Naive thymus-derived CD8-positive, alpha-beta T cell (primary cell): ENCODE measurements at places on chromosomes 3 and 15.

DNA sequence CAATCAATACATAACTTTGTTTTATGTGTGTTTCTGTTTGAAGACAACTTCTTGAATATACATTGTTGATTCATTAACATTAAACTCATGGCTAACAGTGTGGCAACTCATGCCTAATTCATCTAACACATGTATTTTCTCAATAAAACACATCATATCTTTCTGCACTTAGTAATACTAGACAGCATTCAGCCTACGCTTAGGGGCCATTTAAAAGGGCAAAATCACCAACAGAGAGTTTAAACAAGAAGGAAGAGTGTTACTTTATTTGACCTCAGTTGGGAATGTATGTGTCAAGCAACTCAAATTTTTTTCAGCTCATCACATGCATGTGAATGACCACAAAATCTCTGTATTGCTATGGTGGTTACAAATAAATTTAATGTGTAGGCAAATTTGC, 128.8 kb upstream of the AADACL2 start:
- DNase-seq, result no peak

GRCh38 chr15:67782691-67782991, 42.7 kb upstream of the SKOR1 start:
- DNase-seq, result no peak

DNA sequence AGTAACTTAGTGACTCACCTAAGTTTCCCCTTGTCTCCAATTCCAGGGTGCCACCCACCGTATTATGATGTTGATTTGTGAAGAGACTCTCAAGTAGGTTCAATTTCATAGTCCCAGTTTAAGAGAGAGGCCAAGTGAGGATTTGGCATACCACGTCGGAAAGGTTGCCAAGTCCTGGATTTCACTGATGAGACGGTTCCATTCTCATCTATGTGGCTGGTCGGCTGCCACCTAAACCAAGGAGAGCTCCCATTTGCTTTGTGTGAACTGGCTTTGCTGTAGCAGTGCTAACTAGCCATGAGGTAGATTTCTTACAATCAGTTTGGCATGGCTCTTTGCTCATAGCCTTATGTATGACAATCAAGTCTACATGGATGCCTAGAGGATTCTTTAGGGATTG, 653.6 kb downstream of the NLGN1 start:
- DNase-seq, result no peak

DNA sequence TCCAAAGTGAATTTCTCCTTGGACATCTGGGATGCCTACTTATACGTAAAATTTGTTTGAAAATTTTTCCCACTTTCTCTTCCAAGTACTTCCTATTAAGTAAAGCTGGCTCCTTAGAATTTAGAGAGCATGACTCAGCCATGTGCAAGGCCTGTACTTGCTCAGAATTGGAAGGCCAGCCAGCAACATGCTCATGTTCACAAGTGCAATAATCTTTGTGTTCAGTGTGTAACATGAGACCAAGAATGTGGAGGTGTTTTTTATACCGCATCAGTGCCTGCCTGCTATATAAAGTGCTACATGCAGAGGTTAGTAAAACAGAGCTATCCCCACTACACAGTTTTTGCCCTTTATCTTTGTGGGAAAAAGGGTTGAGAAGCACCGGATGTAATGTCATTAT, 151.9 kb upstream of the FEZF2 start:
- DNase-seq, result no peak

- peak; percentile 29 for DNase-seq
Measured at GRCh38 chr15:42084465-42085235, 9.7 kb downstream of the PLA2G4D start.

- DNase-seq, result no peak
Measured at GRCh38 chr15:77650265-77650664, 17.6 kb upstream of the LINGO1 start.

DNA sequence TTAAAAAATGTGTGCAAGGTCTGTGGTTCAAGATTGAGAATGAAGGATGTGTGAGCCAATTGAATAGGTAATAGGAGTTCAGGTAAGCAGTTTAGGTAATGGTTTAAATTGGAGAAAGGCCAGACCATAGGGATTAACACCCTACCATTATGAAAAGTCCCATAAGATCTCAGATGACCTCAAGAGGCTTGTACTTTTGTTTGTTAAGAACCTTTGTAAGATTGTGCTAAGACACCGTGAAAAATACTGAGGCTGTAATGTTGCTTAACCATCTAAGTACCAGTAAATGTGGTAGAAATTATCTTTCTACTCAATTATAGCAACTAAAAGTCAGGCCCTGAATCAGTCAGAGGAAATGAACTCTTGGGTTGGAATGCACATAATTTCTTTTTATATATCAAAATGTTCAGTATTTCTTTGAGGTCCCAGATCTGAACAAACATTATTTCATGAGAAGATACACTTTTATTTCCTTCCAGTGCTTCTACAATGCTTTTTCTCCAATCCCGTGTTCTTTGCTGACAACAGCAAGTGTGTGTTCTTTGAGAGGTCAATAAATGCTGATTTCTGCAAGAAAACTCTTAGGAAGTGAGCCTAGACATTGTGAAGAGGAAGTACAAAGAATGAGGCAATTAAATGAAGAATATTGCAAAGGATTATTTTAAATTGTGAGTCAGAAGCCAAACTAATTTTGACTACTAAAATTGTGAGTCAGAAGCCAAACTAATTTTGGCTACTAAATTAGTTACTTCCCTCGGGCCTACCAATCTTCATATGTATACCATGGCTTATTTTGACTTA, 66.4 kb downstream of the TCF12 start:
- no peak for DNase-seq

DNA sequence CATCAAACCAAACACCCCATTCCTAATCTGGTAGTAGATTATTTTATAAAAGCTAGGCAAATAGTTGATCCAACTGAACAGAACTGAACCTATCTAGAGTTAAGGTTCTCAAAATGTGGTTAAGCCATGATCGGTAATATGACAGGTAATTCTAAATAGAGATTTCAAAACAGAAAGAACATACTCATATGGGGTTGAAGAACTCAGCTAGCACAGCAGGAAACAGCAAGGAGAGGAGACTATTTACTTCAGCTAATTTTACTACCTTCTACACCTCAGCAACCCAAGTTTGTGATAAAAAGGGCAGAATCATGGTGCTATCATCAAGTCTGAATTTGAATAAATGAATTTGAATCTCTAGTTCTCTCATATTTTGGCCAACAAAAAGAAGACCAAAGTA, 11.8 kb downstream of the CD47 start:
- no peak for DNase-seq

DNA sequence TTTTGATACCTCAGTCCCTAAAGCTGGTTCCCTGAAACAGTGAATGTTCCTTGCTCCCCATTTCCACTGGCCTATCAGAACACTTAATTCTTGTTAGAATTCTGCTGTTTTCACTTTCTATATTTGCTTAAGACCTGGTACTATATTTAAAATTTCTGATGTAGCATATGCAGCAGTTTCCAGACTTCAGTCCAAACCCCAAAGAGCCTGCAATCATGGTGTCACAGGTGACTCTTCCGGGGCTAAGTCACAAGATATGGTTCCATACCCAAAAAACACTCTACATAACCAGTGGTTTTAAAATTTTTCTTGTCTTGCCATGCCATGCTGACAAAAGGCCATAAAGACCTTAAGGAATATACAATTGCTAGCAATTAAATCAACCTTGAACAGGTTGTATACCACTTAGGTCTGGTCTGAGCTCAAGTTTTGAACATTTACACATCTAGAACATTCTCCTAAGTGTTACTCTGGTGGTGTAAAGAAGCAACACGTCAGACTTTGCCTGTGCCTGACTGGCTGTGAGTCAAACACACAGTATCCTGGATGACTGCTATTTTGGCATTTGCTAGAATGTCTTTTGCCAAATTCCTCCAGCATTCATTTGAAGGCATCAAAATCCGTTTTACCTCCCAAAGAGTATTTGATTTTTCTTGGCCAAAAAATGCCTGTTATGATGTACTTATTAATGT, 160.0 kb downstream of the FRMD5 start:
- no peak for DNase-seq

DNA sequence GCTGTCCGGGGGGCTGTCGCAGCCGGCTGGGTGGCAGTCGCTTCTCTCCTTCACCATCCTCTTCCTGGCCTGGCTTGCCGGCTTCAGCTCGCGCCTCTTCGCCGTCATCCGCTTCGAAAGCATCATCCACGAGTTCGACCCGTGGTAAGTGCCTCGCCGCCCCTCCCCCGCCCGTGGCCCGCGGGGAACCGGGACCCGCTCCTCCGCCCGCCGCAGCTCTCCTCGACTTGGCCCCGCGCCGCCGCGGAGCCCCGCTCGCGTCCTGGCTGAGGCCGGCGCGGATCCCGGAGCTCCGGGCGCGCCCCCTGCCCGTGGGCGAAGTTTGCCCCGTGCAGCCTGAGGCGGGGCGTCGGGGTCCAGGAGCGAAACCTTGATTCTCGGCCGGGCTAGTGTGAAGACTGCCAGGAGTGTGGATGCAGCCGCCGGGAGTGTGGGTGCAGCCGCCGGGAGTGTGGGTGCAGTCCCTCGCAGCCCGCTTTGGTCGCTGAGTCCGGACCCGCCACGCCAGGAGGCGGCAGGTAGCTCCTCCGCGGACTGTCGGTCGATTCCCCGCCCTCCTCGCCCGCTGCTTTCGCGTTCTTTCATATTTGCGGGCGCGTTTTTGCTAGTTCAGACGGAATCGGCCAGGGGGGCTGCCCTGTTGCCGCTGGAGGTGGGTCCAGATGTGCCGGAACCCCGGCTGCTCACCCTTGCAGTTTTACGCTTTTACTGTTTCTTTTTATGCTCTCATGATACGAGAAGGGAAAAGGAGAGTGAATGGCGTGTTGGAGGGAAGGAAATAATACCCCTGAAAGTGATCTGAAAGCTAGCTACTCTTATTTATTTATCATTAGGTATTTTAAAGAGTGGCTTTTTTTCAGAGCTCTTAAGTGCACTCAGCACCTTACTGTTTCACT, 692 bp downstream of the STT3B start:
- peak; percentile 56 for DNase-seq

DNA sequence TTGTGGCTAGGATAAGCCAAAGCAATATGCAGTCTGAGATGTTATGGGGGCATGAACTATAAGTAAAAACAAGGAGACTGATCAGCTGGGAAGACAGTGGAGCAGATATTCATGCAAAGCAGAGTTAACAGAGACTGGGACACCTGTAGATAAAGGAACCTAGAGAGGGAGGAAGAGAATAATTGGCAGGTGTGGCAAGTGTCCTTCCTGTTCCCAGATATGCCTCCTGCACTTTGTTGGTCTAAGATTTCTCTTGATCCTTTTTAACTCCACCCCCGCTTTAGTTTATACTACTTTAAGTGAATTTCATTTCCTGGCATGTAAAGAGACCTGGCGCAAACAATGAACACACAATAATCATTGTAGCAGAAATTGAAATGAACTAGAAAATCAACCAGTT, 169.4 kb downstream of the CNTN6 start:
- DNase-seq, result no peak

DNA sequence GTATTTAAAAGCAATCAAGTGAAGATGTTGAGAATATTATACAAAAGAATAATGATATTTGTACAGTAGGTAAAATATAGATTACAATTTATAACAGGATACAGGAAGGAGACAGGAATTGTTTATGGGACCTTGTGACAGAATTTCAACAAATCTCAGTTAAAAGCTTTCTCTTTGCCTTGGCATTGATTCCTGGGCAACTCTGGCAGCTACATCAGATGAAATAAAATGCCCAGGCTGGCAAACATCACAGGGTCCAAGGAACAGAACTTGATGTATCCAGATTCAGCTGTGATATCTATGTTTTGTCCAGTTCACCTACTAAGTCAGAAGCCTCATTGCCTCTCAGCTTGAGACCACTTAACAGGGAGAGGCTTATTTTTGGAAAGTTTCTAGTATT, 473.1 kb downstream of the MCTP2 start:
- DNase-seq, result no peak

GRCh38 chr3:140006331-140006730, 71.3 kb downstream of the CLSTN2 start:
- no peak for DNase-seq

DNA sequence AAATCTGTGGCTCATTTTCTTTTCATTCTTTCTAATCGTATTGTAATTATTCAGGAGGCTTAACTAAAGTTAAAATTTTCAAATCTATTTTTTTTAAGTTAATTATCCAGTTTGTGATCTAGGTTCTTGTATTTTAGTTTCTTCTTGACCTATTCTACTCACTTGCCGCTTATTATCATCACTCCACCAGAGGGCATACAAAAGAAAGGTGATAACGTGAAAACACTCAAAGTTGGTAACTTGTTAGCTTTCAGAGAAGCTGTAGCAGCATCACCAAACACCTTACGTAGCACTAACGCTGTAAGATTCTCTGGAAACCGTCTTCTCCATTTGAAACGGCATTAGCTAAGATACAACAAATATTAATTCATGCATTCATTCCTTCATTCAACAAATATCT, 4.8 kb downstream of the GNB4 start:
- no peak for DNase-seq

DNA sequence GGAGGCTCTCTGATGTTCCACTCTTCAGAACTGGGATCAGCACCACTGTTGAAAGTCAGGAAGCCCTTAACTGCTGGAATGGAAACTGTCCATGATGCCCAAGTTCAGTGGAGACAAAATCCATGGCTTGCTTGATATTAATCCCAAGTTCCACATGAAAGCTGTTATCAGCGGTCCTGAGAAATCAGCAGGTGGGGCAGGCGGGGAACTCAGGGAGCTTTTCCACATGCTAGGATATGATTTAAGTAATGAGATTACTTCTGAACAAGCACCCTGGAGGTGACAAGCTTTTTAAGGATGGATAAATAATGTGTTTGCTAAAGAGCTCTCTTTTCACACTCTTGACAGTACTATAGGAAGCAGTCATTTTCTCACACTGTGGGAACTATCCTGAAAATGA, 82.9 kb downstream of the CYP19A1 start:
- DNase-seq, result no peak

- no peak for DNase-seq
Measured at GRCh38 chr3:52086461-52086860, 30.1 kb upstream of the DUSP7 start.

- DNase-seq, result no peak
Measured at GRCh38 chr3:14719006-14719405, 44.1 kb downstream of the C3orf20 start.

DNA sequence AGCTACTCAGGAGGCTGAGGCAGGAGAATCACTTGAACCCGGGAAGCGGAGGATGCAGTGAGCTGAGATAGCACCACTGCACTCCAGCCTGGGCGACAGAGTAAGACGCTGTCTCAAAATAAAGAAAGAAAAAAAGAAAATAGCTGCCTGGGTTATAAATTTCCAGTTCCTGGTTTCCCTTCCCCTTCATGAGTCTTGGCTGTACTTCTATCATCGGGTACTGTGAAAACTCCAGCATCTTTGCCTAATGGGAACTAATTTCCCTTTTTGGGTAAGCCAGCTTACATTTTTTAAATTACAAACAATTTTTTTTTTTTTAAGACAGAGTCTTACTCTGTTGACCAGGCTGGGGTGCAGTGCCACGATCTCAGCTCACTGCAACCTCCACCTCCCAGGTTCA, 15.0 kb downstream of the DENND4A start:
- no peak for DNase-seq

- no peak for DNase-seq
Measured at GRCh38 chr15:80093854-80094418, 34.5 kb downstream of the ZFAND6 start.

GRCh38 chr15:41105348-41106334, 10.4 kb downstream of the INO80 start:
- no peak for DNase-seq
